ENCODE measurements at places on chromosomes 1 and 21. TPM values are rescaled to one million over a fixed set of nuclear protein-coding genes. Genes with fewer than 3 reads are reported as not detected.

The S100A3 gene
- polyA plus RNA-seq, result 0.25 TPM

DNA sequence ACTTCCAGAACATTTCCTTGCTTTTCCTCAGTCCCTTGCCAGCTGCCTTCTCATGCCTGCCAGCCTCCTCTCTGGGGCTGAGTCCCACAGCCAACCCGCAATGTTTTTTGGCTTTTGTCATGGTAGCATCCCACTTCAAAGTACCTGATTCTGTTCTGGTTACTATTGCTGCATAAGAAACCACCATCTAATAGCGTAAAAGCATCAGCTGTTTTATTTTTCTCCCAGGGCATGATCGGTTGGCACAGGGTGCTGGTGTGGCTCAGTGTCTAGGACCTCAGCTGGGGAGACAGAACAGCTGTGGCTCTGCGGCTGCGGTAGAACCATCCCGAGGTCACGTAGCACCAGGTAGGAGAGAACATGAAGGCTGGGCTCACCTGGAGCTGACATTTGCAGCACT is 8.9 kb upstream of the PRMT2 start:
- no peak for DNase-seq

DNA sequence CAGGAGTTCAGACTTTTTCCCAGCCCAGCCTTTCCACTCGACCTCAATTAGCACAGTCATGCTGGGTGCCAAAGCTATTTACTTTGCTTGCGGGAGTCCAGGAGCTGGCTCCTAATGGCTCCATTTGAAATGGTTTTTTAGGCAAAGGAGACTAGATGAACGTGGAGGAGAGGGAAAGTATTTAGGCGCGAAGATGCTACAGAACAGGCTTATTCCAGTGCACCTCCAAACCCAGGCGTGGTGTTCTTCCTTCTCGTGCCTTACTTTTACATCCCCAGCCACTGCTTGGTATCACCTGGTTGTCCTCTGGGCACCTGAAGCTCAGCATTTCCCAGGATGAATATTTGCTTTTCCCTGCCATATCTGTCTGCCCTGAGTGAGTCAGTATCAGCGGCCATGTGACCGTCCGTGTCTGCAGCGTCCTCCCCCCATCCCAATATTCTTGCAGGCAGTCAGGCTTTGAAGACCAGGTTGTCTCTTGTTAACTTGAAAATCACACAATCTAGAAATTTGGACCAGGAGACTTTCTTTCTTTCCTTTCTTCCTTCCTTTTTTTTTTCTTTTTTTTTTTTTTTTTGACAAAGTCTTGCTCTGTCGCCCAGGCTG is 198.5 kb downstream of the DYRK1A start:
- no peak for DNase-seq

- no peak for DNase-seq
Observed at GRCh38 chr21:44552136-44552535, 831 bp upstream of the KRTAP10-2 start.

GRCh38 chr1:202871367-202871766 is 17.6 kb downstream of the RABIF start:
- DNase-seq, result no peak

- DNase-seq, result no peak
Observed at GRCh38 chr1:154574716-154575115, 7.1 kb downstream of the CHRNB2 start.
